ENCODE measurements at places on chromosomes 2 and 18. TPM values are rescaled to one million over a fixed set of nuclear protein-coding genes. Genes with fewer than 3 reads are reported as not detected.

GREB1L gene
- polyA plus RNA-seq: 4.0 TPM

SIX3 gene
- not detected for polyA plus RNA-seq

ANKRD30B gene
- 0.62 TPM for polyA plus RNA-seq

IL36RN gene
- polyA plus RNA-seq: 0.07 TPM

GAREM2 gene
- 6.7 TPM for polyA plus RNA-seq

ANXA4 gene
- polyA plus RNA-seq: 201 TPM

LYPD6B gene
- 37.2 TPM for polyA plus RNA-seq

MROH2A gene
- 0.28 TPM for polyA plus RNA-seq

C2orf80 gene
- 0.25 TPM for polyA plus RNA-seq

GPAT2 gene
- 3.8 TPM for polyA plus RNA-seq

ELMOD3 gene
- 37.2 TPM for polyA plus RNA-seq

KYNU gene
- polyA plus RNA-seq: 5.3 TPM

HTR2B gene
- 16.3 TPM for polyA plus RNA-seq

RSAD2 gene
- 5.3 TPM for polyA plus RNA-seq

TTN gene
- polyA plus RNA-seq: 1.2 TPM

SPHKAP gene
- polyA plus RNA-seq: 4.2 TPM

DNA sequence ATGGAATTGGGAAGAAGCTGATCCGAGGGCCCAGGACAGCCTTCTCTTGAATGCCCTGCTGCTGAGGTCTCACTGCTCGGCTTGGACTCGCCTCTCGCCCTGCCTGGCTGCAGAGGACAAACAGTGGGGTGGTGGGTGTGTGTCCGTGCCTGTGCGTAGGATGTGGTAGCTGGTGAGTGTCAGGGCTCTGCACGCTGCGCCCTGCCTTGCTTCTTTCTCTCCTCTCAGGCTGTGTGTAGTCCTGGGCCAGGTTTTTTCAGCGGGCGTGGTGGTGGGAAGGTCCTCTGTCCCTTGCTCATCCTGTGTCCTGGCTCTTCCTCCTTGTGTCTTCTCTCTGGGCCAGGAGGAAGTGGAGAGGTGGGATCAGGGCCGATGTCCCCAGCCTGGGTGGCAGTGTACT lies 44.8 kb downstream of the RRM2 start:
- DNase-seq: no peak

DNA sequence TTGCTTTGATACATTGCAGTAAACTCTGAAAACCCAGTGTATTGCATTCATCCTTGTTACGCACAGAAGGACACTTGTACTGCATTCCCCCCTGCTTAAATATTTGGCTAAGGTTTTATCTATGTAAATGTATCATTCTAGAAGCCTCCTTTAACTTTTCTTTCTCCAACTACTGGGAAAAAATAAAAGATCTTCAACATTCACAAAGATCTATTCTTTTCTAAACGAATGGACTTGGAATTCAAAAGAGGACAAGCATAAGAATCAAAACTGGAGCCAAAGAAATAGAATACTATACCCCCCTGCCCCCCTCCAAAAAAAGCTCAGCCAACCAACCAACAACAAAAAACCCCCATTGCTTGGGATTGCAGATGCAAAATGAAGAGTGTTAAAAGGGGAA lies 136.9 kb downstream of the EPHA4 start:
- DNase-seq: no peak

GRCh38 chr18:79567481-79568147 lies 112.0 kb upstream of the CTDP1 start:
- peak; percentile 78 for DNase-seq

DNA sequence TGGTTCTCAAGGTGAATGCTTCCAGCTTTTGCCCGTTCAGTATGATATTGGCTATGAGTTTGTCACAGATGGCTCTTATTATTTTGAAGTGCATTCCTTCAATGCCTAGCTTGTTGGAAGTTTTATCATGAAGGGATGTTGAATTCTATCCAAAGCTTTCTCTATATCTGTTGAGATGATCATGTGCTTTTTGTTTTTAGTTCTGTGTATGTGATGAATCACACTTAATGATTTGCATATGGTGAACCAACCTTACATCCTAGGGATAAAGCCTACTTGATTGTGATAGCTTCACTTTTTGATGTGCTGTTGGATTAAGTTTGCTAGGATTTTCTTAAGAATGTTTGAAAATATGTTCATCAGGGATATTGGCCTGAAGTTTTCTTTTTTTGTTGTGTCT lies 112.1 kb downstream of the MBD2 start:
- no peak for DNase-seq

GRCh38 chr2:107817378-107817777 lies 9.3 kb upstream of the RGPD4 start:
- DNase-seq: no peak

DNA sequence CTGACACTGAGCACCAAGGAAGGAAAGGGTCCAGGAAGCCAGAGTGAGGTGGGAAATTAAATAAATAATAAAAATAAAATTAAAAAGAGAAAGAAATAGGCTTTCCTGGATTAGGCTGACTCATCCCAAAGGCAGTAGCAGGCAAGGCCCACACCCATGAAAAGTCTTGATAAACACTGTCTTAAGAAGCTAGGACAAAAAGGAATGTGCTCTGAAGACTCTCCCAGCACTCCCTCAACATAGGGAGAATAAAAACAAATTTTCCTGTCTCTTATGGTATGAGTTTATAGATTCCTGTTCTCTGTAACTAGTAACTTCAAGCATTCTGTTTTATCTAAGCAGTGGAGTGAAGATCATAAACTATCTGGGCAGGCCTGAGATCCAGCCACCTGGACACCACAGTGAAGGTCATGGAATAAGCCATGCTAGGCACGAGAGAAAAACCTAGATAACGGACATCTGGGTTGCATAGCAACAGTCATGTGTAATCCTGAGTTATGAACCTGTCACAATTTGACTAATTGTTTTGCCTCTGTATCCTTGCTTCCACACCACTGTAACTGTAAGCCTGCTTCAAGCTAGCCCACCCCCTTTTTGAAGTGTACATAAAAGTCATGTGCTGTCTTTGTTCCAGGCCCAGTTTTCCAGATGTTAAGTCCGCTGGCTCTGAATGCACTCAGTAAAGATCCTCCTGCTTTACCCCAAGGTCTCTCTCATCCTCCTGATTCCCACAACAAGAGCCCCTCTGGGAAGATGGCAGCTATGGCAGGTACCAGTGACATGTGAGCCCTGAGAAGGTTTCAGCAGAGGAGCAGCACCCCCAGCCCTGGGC lies 107.8 kb downstream of the NDUFA10 start:
- DNase-seq: no peak

DNA sequence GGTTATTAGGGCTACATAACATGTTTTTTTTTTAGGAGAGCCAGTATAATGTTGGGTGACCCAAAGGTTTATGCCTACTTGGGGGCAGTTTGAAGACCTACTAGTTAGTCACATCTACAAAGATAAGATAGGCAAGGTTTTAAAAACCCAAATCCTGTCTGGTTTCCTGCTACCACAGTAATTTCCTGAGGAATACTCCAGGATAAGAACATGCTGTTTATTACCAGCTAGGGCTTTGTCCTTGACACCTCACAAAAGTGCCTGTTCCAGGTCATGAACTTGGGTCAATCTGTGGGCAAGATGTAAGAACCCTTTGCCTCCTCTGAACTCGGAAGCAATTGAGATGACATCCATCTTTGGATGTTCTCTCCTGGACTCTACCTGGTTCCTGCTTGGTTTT lies 38.2 kb downstream of the CDC42EP3 start:
- DNase-seq: no peak

GRCh38 chr2:144462266-144462665 lies 57.7 kb downstream of the ZEB2 start:
- no peak for DNase-seq

DNA sequence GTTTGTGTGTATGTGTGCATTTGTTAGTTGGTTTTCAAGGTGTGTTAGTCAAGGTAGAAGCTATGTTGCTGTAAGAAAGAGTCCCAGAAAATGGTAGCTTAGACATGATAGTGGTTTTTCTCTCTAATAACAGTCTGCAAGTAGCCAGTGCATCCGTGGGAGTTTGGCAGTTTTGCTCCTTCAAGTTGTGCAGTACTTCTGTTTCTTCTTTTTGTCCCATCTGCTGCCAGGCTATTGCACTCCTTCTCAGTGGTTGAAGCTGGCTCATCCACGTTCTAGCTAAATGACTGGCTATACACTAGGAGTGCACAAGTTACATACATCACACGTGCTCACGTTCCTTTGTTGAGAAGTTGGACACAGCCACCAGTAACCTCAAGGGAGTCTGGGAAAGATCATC lies 134.7 kb downstream of the ASXL3 start:
- no peak for DNase-seq

GRCh38 chr2:3094999-3095958 lies 282.3 kb downstream of the EIPR1 start:
- DNase-seq: no peak

- DNase-seq: no peak
Observed at GRCh38 chr2:232502911-232503808, 15.5 kb upstream of the ECEL1 start.

GRCh38 chr2:45748239-45748638 lies 96.8 kb downstream of the PRKCE start:
- no peak for DNase-seq

GRCh38 chr18:79770826-79771225 lies 26.9 kb upstream of the KCNG2 start:
- no peak for DNase-seq

- DNase-seq: no peak
Observed at GRCh38 chr18:61941948-61942471, 49.2 kb upstream of the RNF152 start.

DNA sequence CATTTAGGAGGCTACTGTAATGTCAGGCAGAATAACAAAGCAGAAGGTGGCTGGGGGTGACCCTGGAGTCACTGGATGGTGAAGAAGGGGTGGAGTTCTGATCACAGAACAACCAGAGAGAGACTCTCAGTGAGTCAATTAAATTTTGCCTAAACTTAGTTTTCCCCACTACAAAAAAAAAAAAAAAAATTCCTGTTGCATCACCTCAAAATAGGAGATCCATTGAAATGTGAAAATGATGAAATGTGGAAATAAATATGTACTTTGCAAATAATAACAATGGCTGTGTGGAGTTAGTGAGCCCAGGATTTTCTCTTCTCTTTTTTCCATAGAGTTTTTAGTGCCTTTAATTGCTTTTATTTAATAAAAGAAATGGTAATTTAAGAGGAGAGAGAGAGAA lies 165.5 kb downstream of the GFPT1 start:
- DNase-seq: no peak

- DNase-seq: no peak
Observed at GRCh38 chr18:23340661-23341060, 112.4 kb upstream of the RIOK3 start.

- DNase-seq: peak; percentile 66
Observed at GRCh38 chr2:219912491-219912921, 285.1 kb downstream of the SLC4A3 start.

- DNase-seq: no peak
Observed at GRCh38 chr2:33264766-33265165, 211.7 kb upstream of the RASGRP3 start.

DNA sequence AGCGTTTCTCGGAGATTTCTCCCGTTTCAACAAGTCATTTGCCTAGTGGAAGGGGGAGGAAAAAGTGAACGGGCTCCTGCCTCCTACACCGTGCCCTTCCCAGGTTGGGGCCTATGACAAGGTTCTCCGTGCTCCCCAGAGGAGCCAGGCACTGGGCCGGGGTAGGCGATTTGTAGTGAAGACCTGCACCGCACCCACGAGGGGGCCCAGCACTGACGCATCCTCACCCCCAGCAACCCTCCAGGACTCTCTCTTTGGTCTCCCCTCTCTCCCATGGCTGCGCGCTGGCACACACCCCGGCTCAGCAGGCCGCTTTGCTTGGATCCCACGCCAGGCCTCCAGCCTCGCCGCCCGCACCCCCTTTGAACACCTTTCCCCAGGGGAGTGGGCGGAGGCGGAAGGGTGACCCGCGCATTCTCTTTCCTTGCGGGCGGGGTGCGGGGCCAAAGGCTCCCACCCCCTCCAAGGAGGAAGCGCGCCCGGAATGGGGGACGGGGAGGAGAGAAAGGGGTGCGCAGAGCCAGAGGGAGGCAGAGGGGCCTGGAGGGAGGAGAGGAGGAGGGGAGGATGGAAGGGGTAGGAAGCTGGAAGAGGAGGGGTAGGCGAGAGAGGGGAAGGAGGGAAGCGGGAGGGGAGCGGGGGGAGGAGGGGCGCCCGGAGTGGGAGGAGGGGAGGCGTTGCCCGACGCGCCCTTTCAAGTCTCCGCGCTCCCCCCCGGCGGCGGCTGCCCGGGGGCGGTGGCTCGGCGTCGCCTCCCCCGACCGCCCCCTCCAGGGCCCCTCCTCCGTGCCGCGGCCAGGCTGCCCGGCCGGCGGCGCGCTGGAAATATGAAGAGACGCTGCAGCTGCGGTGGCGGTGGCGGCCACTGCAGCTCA lies at the start of gene APCDD1:
APCDD1 (plus strand) TSS at position 830 of the 875 bp plus-strand sequence. CDS start 347 bp downstream, outside the sequence.
- peak; percentile 83 for DNase-seq

- no peak for DNase-seq
Observed at GRCh38 chr2:33660416-33661123, 61.5 kb upstream of the FAM98A start.

GRCh38 chr2:240603846-240604245 lies 17.3 kb downstream of the CAPN10 start:
- DNase-seq: no peak

GRCh38 chr2:152716805-152717227 lies 445 bp downstream of the PRPF40A start:
- peak; percentile 43 for DNase-seq

GRCh38 chr2:112660138-112660537 lies 14.4 kb downstream of the SLC20A1 start:
- no peak for DNase-seq

DNA sequence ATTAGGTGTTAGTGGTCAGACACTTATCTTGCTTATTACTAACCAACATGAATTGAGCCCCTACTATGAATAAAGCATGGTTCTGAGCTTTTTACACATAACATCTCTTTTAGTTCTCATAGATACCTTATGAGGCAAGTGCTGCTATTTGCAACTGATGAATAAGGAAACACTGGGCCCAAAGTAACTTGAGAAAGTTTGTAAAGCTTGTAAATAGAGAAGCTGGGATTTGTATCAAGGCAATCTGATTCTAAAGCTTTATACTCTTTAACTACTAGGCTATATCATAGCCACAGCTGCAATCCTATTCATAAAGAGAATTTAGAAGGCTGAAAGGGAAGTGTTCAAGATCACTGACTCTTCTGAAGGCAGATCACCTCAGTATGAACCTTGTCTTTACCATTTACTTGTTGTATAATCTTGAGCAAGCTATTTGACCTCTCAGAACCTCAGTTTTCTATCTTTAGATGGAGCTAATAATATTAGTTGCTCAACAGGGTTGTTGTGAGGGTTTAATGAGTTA lies 60.4 kb downstream of the ABCB11 start:
- no peak for DNase-seq

- no peak for DNase-seq
Observed at GRCh38 chr2:20622731-20623130, 28.2 kb downstream of the HS1BP3 start.

Data from left kidney (tissue), 8 donors.